T47D (cell line): ENCODE measurements at places on chromosomes 12 and 14.

DNA sequence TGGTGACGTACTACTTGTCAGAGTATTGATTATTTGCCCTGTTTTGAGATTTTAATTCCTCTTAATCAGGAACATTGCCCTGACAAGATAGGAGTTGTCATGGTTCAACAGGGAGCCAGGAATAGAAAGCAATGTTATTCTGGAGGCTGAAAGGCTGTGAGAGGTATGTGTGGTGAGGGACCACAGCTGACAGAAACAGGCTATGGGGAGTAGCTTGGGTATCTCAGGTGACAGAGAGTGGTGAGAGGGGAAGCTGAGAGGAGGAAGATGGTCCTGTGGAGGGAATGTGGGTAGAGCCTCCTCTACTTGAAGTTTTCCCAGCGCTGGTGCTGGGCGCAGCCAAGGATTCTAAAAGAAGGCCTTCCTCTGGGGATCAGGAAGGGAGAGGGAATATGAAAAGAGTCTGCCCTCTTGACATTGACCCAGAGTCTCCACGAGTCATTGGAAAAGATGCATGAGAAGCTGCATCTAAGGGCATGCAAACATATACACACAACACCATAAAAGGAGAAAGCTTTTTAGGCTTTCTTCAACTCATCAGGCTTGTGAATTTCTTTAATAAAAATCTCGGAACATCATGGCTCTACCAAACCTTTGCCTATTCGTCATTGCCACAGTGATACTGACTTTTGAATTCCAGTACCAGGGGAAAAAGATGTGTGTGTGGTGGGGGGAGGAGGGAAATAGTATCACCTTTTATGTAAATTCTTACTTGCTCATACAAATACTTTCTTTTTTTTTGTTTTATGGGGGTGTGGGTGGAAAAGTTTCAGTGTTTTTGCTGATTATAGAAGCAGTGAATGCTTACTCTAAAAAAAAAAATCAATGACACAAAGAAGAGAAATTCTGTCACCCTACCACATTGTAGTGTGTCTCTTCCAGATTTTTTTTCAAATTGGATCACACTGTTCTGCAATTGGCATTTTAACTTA lies 39.9 kb upstream of the DHRS7 start:
- DNase-seq, result no peak

- DNase-seq, result no peak
These were observed 171.4 kb upstream of the GSC start for GRCh38 chr14:94941311-94941710.

DNA sequence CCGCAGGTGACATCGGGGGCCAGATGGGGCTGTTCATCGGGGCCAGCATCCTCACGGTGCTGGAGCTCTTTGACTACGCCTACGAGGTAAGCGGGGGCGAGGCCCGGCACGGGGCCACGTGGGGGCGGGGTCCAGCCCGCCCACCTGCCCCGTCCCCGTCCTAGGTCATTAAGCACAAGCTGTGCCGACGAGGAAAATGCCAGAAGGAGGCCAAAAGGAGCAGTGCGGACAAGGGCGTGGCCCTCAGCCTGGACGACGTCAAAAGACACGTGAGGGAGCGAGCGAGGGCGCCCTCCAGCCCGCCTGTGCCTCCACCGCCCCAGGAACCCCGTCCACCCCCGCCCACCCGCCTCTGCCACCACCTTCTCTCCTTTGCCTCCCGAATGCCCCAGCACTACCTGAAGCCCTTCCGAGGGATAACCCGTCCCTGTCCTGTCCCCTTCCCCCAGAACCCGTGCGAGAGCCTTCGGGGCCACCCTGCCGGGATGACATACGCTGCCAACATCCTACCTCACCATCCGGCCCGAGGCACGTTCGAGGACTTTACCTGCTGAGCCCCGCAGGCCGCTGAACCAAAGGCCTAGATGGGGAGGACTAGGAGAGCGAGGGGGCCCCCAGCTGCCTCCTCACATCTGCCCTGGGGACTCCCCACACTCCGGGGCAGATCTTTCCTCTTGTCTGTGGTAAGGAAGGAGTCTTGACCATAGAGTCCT lies 3.9 kb upstream of the SMARCD1 start:
- DNase-seq, result no peak

DNA sequence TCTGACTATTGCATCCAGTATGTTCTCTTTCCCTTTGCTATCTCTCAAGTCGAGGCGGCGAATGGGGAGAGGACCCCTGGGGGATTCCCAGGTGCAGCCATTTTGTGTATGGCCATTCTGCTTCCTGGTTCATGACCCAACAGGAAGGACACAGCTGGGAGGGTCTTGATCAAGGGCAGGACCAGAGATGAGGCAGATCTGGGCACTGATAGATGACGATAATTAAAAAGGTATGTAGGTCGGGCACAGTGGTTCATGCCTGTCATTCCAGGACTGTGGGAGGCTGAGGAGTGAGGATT lies 73.9 kb downstream of the EID3 start:
- DNase-seq, result no peak

GRCh38 chr12:88298761-88299242 lies 156.7 kb downstream of the TMTC3 start:
- no peak for DNase-seq

DNA sequence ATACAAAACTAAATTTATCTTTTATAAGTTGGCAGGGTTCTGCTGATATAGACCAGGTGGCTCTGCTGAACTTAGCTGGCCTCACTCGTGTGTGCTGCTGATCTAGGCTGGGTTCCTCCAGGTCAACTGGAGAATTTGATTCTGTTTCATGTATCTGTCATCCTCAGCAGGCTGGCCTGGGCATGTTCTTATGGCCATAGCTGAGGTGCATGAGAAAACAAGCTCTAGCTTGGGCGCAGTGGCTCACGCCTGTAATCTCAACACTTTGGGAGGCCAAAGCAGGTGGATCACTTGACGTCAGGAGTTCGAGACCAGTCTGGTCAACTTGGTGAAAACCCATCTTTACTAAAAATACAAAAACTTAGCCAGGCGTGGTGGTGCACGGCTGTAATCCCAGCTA lies 24.3 kb upstream of the BCL2L14 start:
- no peak for DNase-seq

- DNase-seq, result peak; percentile 35
These were observed 19.3 kb downstream of the ZC2HC1C start for GRCh38 chr14:75088566-75089373.

DNA sequence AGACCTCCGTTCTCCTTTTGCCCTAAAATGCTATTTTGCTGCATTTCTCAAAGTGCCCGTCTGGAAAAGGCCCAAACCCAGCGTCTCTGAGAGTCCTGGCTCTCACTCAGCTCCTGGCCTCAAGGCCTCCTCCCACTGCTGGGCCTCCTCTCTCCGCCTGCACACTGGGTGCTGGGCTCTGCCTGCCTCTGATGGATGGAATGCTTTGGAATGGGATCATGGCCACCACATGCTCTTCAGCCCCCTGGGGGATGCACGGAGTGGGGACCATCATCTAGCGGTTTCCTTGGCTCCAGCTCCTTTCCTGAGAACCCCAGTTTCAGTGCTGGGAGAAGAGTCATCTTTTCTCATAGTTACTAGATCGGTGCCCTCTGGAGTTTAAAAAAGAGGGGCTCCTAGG lies 65.2 kb downstream of the KDM2B start:
- no peak for DNase-seq

DNA sequence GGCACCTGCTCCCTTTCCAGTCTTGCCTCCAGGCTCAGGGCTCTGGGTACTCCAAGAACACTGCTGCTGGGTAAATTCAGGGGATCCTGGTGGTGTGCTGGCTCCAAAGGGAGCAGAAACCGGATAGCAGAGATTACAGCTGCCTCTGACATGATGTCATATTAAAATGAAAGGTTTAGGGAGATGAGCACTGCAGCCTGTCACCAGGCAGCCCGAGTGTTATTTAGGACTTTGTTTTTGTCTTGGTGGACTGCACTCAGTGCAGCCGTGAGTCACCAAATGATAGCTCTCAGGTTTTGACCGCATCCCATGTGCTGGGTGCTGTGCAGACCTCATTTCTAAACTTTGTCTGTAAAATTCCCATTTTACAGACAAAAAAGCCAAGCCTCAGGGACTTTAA lies 266.0 kb upstream of the CRY1 start:
- DNase-seq, result no peak

GRCh38 chr12:6203601-6204000 lies 3.4 kb downstream of the CD9 start:
- DNase-seq, result no peak

DNA sequence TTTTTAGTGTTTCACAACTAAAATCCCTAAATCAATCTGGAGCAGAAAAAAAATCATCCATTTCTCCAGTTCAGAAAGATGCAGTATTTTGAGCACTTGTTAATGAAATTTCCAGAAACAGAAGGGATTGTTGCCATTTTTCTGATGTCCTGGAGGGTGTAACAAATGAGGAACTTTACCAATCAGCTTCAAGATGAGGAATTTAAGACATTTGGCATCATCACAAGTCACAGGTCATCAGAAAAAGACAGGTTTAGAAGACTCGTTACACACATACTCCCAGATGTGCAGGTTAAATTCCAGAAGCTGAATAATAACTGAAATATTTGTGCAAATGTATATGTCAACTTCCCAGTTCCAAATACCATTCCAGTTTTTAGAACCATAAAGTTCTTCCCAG lies 482 bp upstream of the PSMC1 start:
- no peak for DNase-seq

DNA sequence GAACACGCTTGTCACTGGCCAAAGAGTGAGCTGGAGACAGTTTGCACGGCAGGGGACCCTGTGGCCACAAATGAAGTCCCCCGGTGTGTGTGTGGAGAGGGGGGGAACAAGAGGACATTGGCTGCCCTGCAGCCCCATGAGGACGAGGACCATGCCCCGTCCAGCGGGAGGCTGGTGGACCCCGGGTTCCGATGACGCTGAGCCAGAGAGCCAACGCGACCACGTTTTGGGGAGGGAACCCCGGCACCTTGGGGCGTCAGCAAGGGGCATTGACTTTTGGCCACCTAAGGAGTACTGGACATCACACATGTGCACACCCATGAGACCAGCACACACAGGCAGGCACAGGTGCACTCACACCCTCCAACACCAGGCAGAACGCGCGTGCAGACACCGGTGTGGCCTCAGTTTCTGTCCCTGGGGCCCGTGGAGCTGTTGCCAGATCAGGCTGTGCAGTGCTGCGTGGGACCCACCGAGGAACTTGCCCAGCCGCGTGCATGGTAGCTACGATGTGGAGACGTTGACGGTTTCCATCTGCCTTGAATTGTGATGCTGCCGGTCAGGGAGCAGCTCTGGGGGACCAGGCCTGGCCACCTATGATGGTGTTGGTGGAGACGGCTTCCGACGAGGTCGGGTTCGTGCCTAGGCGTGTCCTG lies 26.5 kb downstream of the NOC4L start:
- no peak for DNase-seq

GRCh38 chr12:51938726-51939125 lies 12.8 kb upstream of the ACVR1B start:
- DNase-seq, result no peak

GRCh38 chr12:108076556-108076955 lies 52.5 kb upstream of the WSCD2 start:
- DNase-seq, result no peak

GRCh38 chr14:105589161-105589925 lies 63.0 kb downstream of the TMEM121 start:
- DNase-seq, result no peak

DNA sequence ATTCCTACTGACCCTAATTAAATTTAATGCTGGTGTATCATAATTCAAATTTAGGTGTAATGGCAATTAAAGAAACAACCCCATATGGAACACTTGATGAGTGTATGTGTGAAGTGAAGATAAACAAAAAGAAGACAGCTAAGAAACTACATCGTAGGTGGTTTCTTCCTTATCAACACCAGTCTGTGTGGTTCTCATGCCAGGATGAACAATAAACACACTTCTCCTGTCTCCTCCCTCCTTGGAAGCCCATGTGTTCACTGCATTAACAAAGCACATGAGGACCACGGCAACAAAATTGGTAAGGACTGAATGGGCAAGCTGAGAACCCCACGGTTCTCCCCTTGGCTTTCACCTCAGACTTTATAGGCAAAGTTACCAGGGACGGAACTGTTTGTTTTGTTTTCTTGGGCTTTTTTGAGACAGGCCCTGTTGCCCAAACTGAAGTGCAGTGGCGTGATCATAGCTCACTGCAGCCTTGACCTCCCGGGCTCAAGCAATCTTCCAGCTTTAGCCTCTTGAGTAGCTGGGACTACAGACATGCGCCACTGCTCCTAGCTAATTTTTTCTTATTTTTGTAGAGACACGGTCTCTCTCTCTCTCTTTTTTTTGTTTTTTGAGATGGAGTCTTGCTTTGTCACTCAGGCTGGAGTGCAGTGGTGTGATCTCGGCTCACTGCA lies 71.0 kb downstream of the TRAFD1 start:
- no peak for DNase-seq

DNA sequence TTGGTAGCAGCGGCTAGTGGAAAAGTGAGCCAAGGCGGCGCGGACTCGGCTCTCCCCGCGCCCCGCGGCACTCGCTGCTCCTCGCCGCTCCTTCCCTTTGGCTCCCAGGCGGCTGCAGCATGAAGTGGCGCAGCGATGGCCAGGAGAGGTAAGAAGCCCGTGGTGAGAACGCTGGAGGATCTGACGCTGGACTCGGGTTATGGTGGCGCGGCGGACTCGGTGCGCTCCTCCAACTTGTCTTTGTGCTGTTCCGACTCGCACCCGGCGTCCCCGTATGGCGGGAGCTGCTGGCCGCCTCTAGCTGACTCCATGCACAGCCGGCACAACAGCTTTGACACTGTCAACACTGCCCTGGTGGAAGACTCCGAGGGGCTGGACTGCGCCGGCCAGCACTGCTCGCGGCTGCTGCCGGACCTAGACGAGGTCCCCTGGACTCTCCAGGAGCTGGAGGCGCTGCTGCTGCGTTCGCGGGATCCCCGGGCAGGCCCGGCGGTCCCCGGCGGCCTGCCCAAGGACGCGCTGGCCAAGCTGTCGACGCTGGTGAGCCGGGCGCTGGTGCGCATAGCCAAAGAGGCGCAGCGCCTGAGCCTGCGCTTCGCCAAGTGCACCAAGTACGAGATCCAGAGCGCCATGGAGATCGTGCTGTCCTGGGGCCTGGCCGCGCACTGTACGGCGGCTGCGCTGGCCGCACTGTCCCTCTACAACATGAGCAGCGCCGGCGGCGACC lies 225.6 kb upstream of the CRY1 start:
- DNase-seq, result peak; percentile 63

- peak; percentile 49 for DNase-seq
These were observed 795 bp downstream of the STAT6 start for GRCh38 chr12:57110104-57111030.

- DNase-seq, result no peak
These were observed 30.8 kb downstream of the CACNA1C start for GRCh38 chr12:2083561-2083960.

- DNase-seq, result no peak
These were observed 18.5 kb downstream of the NCOR2 start for GRCh38 chr12:124548854-124549378.

- DNase-seq, result no peak
These were observed 99.6 kb downstream of the ANO6 start for GRCh38 chr12:45315462-45315861.

DNA sequence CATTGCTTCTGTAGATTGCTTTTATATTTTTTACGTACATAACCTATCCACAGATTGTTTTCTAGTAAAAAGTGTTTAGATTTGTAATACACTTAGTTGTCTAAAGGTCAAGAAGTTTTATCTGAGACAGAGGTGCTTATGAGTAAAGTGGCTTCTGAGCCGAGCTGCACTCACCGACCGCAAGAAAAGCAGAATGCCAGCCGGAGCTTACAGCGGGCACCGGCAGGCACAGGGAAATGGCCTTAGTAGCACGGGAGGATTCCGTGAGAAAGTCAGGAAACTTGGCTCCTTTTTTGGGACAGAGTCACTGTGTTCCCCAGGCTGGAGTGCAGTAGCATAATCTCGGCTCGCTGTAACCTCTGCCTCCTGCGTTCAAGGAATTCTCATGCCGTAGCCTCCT lies 29.8 kb downstream of the PIWIL1 start:
- no peak for DNase-seq

- no peak for DNase-seq
These were observed 6.6 kb downstream of the ASPG start for GRCh38 chr14:104091927-104092771.

- DNase-seq, result no peak
These were observed 27.8 kb downstream of the CHGA start for GRCh38 chr14:92950773-92951172.
